ENCODE measurements at places on chromosomes 1 and 21.

- DNase-seq = no peak
These were observed 44.8 kb downstream of the OLFML3 start for GRCh38 chr1:114024049-114024448.

DNA sequence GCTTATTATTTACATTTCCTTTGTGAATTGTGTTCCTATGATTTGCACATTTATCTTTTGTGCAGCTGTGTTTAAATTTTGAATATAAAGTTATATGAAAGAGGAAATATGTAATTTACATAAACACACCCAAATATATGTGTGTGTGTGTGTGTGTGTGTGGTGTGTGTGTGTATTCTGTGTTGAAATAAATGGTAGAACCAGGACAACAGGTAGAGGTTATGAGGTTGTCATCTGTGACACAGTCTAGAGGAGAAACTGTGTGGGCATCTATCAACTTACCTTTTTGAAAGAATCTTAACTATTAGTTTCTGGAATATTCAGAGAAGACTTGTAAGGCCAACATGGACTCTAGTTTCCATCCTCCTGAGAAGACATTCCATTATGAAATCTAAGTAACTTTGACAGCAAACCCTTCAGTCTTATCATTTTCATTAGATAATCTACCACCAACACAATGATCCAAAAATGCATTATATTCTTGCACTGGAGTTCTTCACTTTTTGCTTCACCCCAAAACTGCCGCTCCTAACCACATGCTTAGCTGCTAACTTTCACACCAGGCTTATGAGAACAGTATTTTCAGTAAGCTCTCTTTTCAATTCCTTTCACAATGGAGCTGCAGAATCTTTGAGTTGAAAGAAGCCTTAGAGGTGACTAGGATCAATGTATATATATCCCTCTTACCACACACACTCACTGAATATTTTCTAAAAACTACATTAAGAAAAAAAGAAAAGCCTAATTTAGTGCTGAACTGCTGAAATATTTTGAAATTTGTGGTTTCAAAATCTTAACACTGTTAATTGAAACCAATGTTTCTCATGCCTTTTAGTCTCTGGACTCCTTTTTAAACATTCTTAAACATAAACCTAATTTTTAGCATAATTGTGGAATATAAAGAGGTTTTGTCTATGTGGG, 21.8 kb downstream of the PTPRC start:
- no peak for DNase-seq

GRCh38 chr1:23118957-23119792, 49.5 kb downstream of the LUZP1 start:
- DNase-seq = no peak

GRCh38 chr1:167441222-167441621, 77.1 kb downstream of the CD247 start:
- no peak for DNase-seq

- DNase-seq = no peak
These were observed 15.2 kb downstream of the SLC27A3 start for GRCh38 chr1:153790313-153790965.
